NCI-H510A treated with DMSO at 0.1 percent for 48 hours (cell line): ENCODE measurements at places on chromosomes 4 and X.

DNA sequence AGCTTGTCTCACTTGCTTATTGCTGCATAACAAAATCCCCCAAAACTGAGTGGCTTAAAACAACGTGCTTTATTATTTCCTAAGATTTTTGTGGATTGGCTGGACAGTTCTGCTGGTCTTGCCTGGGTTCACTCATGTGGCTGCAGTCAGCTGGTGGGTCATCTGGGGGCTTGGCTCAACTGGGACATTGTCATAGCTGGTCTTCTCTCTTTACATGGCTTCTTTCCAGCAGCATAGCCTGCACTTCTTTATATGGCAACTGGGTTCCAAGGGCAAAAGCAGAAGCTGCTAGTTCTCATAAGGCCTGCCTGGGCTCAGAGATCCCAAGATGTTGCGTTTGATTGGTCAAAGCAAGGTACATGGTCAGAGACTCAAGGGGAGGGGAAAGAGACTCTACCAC, 33.7 kb upstream of the STAG2 start:
- DNase-seq, result no peak

DNA sequence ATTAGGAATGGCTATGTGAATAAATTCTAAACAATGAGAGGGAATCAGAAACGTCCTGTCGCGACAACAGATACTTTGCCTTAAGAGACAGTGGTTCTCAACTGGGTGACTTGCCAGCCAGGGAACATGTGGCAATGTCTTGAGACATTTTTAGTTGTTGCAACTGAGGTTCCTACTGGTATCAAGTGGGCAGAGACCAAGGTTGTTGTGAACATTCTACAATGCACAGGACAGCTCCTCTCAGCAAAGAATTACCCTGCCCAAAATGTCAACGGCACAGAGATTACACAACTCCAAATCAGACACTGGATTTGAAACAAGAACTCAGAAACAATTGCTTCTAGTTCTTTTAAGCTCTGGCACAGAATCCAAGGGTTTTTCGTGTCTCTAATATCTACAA, 128.6 kb downstream of the ARHGAP6 start:
- DNase-seq, result no peak

GRCh38 chr4:13543839-13544605, at the start of gene NKX3-2:
NKX3-2 (minus strand) TSS chr4:13544508; CDS start chr4:13544414, 94 bp downstream.
- no peak for DNase-seq

DNA sequence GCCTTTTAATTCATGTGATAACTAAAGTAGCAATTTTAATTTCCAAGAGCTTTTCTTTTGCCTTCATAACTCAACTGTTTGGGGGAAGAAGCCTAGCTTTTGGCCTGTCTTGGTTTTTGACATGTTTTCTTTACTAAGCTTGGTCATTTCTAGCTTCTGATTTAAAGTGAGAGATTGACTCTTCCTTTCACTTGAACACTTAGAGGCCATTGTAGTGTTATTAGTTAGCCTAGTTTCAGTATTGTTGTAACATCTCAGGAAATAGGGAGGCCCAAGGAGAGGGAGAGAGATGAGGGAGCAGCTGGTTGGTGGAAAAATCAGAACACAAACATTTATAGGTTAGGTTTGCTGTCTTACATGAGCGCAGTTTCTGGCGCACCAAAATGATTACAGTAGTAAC, 44.8 kb downstream of the DCLK2 start:
- DNase-seq, result no peak

- no peak for DNase-seq
Observed at GRCh38 chr4:177214935-177215334, 94.7 kb upstream of the NEIL3 start.

- DNase-seq, result no peak
Observed at GRCh38 chrX:66110112-66110511, 53.9 kb upstream of the HEPH start.

GRCh38 chr4:20639346-20639745, 60.9 kb upstream of the PACRGL start:
- peak; percentile 9 for DNase-seq

- DNase-seq, result no peak
Observed at GRCh38 chr4:153514688-153515426, 48.7 kb downstream of the TMEM131L start.

DNA sequence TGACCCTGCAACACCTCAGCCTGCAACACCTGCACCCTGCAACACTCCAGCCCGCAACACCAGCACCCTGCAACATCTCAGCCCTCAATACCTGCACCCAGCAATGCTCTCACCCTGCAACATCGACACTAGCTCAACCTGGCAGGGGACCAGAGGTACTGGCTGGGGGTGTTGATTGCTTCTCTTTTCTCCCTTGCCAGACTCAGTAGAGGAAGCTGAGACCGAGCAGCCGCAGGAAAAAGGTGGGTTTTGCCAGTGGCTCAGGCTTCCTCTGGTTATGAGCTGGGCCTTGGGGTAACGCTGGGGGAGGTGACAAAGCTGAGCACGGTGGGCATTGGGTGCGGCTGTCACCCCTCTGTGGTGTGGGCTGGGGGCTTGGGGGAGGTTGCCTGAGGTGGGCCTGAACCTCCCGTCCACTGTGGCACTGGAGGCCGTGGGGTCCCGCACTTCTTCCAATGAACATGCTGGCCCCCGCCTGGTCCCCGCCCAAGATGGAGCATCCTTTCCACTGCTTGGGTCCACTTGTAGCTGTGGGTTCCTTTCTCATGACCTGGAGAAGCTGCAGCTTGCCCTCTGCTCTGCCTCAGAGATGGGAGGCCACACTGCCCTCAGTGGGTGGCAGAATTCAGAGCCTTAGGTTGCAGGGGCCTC, 26.0 kb downstream of the SH3TC1 start:
- no peak for DNase-seq

DNA sequence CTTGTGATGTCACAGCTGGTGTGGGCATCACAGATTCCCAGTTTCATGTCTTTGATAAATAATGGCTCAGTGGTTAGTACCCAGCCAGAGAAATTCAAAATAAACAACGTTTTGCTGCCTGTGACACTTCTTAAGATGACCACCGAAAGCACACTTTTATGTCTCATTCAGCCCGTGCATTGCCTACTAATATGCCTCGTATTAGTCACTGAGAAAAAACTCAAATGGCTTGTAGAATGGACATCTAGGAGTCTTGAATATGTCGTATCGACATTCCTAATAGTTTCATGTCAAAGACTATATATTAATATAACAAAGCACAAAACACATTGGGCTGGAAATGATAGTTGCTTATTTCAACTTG, 103.9 kb upstream of the FAT1 start:
- no peak for DNase-seq

DNA sequence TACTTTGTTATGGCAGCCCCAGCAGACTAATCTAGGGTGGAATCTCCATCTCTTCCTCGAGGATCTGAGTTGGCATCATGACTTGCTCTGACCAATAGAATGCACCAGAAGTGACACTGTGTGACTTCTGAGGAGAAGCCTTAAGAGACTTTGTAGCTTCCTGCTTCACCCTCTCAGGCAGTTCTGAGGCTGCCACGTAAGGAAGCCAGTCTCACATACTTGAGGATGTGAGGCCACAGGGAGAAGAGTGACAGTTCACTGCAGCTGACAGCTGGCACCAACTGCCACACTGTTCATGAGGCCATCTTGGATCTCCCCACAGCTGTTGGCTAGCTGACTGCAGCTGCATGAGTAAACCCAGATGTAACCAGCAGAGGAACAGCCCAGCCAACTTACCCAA, 29.3 kb upstream of the BCOR start:
- no peak for DNase-seq

DNA sequence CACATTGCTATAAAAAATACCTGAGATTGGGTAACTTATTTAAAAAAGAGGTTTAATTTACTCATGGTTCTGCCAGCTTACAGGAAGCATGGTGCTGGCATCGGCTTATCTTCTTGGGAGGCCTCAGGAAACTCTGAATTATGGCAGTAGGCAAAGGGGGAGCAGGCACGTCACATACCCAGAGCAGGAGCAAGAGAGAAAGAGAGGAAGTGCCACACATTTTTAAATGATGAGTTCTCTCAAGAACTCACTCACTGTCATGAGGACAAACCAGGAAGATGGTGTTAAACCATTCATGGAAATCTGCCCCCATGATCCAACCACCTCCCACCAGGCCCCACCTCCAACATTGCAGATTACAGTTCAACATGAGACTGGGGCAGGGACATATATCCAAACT, 10.0 kb upstream of the AFF1 start:
- DNase-seq, result no peak

- DNase-seq, result no peak
Observed at GRCh38 chrX:15418041-15418706, 34.0 kb upstream of the VEGFD start.

DNA sequence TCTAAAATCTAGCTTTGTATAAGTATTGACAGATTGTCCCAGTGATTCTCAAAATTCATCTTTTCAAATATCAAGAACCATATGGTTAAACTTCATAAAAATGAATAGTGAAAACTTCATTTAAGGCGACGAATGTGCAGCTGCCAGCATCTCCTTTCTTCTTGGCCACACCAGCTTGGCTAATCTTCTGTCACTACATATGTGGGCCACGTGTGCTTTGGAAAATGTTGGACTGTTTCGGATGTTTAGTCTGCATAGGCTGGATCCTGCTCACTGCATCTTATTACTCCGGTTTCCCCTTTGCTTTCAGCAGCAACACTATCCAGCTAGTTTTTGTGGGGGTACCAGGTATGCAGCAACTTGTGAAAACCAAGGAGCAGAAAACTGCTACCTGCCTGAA, 221.9 kb downstream of the BMPR1B start:
- DNase-seq, result no peak
